ENCODE measurements at places on chromosomes 7 and 10.

DNA sequence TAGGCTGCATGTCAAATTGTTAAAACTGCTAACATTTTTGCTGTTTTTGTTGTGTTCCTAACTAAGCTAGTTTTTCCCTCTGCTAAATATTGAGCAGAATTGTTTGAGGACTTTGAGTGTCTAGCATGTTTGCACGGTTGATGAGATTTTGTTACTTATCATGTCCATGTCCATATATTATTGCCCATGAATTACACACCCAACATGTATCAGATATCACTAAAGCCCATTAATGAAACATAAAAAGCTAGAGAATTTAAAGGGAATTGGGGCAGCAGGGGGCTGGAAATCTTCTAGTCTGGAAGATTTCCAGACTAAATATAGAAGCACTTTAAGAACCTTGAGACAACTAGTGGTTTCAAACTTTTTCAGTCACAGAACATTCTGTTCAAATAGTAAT, 197.7 kb downstream of the SNX10 start:
- no peak for DNase-seq

GRCh38 chr10:35765066-35765527, 123.0 kb upstream of the FZD8 start:
- DNase-seq: no peak

- no peak for DNase-seq
Observed at GRCh38 chr10:126478546-126478945, 90.3 kb upstream of the ADAM12 start.

GRCh38 chr7:41280491-41280890, 422.4 kb downstream of the INHBA start:
- no peak for DNase-seq

- no peak for DNase-seq
Observed at GRCh38 chr7:123917878-123918277, 7.2 kb upstream of the SPAM1 start.

DNA sequence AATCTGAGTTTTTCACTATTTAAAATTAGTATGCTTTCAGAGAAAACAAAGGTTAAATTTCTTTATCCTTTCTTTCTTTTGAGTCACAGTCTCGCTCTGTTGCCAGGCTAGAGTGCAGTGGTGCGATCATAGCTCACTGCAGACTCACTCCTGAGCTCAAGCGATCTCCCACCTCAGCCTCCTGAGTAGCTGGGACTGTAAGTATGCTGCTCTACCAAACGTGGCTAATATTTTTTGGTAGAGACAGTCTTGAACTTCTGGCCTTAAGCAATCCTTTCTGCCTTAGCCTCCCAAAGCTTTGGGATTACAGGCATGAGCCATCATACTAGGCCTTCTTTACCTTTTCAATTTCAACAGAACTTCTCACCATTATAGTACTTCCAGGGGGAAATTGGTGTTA, 113.7 kb downstream of the TRIM24 start:
- DNase-seq: no peak

- no peak for DNase-seq
Observed at GRCh38 chr10:101588879-101589278, 758 bp downstream of the DPCD start.

DNA sequence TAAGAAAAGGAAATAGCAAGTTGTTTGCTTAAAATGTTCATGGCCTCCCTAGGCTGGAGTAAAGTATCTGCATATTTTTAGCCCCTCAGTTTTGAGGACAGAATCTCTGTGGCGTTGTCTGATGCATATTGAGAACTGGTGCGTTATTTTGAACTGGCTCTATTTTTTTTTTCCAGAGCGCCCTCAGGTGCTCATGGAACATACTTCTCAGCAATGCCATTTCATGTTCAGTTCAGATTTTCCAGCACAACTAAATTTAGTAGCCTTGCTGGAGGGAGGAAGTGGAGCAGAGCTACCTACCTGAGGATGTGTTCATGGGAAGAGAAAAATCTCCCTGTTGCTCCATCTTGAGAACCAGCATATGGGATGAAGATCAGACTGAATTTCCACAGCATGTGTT, 870.5 kb downstream of the LRMDA start:
- no peak for DNase-seq

DNA sequence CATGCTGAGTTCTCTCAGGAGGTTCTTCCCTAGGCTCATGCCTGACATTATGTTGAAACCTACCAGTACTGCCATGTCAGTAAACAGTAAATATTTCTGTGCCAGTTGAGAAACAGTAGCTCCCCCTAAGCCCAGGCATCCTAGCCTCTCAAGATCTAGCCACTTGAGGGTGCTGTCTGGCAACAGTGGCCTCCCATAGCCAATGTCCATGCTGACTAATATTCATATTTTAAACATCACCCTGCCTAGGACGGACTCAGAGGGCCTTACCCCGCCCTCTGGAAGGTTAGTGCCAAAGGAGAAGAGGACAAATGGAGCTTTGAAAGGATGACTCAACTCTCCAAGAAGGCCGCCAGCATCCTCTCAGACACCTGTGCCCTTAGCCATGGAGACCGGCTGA, 7.7 kb downstream of the ACSM6 start:
- DNase-seq: no peak

DNA sequence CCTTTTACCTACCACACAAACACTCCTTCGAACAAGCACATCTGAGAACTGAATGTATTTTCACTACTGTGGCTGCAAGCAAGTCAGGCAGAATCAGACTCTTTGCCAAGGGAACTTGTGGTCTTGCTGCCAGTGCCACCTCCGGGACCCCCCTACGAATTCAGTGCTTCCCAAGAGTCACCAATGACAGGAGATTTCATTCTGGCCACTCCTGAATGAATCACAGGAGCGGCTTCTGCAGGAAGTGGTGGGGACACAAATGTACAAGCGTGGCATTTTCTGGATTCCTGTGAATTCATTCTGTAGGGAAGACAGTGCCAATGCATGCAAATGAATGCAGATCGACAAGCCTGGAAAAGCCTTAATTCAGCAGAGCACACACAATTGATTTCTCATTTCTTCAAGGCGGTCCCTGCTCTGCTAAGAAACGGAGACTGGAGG, 161.2 kb downstream of the CAMK1D start:
- no peak for DNase-seq

DNA sequence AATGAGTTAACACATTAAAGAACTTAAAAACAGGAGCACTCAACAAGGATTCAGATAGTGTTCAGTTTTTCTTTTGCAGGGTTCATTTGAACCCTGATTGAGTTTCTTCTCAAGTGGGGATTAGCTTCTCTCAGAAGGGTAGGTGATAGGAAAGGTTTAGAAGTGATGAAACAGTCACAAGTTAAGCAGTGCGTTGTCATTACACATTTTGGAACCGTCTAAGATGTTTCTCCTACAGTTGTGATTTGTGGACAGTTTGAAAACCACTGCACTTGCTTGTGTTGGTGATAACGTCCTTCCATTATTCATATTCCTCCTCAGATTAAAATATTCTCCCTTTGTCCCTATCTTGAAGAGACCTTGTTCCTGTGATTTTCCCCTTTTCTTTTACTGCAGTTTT, 2.7 kb downstream of the STMP1 start:
- no peak for DNase-seq

DNA sequence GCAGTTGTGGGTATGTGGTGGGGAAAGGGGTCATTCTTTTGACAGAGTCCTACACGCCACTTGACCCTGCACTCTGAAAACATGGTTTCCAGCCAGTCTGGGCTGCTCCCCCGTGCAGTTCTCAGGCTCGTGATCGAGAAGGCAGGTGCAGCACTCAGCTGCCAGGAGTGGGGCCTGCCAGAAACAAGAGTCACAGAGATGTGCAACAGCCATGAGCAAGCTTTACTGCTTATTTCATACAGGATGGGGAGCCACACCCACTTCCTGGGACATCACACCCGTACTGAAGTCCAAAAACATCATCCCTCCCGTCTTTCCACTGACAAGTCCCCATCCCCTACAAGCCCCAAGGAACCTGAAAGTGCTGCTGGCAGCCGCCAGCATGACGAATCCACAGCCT, 9.3 kb downstream of the ATG9B start:
- DNase-seq: no peak

- DNase-seq: no peak
Observed at GRCh38 chr10:92079003-92079402, 155.4 kb downstream of the BTAF1 start.

GRCh38 chr10:132271458-132272230, 36.1 kb downstream of the STK32C start:
- no peak for DNase-seq

GRCh38 chr7:54874804-54875203, 115.8 kb upstream of the SEC61G start:
- DNase-seq: no peak
